ENCODE measurements at places on chromosomes 7 and 10.

GRCh38 chr10:123009105-123009820 lies 457 bp downstream of the ACADSB start:
- DNase-seq = peak; percentile 18

DNA sequence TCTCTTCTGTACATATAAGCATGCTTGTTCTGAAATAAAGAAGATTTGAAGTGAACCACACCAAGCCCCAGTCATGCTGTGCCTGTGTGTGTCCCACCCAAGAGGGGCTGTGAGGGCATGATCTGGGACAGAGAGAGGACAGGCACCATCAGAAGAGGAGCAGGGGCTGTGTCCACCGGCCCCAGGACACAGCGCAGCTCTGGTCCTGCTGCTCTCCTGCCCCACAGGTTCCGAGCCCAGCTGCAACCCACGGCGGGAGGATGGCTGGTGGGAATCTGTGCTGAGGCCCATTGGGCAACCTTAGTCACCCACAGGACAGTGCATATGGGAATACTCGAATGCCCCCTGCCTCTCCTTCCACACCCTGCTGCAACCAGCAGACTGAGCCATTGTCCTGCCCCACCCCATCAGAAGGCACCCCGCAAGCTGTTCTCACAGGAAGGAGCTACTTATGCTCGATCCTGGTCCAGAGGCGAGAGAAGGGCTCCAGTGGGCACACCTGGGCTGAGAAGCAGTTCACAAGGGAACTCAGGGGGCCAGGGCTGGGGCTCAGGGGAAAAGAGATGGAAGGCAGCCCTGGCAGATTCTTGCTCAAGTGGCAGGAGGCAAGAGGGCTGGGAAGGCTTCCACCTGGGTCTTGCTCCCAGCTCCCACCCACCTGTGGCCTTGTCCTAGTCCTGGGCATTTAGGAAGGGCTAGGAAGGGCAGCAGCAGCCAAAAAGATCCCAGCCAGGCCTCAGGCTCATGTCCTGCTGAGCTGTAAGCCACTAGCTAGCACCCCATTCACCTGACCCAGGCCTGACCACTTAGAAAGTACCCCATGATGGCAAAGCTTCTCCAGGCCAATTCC lies 31.9 kb downstream of the LDB3 start:
- DNase-seq = no peak

DNA sequence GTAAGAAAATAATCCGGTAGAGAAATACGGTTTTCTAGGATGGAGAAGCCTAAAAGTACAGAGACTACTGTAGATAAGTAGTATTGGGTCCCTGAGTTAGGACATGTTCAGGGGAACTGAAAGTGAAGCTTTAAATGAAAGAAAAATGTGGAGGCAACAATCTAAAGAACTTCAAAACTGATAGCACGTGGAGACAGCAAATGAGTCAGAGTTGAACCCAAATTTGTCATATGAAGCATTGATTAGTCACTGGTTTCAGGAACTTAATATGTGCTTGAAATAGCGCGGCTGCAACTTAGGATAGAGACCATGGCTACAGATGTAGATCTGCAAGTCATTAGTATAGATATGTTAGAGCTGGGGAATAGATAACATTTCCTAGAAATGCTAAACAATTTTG lies 1138.6 kb upstream of the SORCS1 start:
- DNase-seq = no peak

DNA sequence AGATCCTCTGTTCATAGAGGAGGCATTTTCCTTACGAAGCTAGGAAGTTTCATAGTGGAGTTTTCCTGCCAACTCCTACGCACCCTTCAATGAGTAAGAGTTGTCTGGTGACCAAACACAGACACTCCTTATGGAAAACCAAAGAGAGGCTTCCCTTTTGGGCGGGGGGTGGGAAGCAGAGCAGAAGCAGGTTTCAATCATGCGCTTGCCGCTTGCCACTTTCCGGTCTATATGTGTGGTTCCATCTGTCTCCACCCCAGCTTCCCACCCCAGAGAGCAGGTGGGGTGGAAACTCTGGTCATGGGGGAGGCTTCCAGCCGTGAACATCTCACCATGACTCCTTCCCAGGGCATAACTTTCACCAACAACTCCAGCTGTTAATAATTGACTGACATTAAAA lies 68.8 kb upstream of the GRB10 start:
- no peak for DNase-seq
